Cardiac muscle cell (in vitro differentiated cells and primary cell): ENCODE measurements at places on chromosomes 4 and X. TPM values are rescaled to one million over a fixed set of nuclear protein-coding genes. Genes with fewer than 3 reads are reported as not detected.

- no peak overlapping the region for H3K4me3 ChIP-seq
- no peak for DNase-seq
- H3K27ac ChIP-seq = no peak overlapping the region
- no peaks in the 10 kb centered on the region for H3K36me3 ChIP-seq
- no peaks in the 10 kb centered on the region for H3K27me3 ChIP-seq
- H3K4me1 ChIP-seq = no peaks in the 10 kb centered on the region
Observed at GRCh38 chr4:38560340-38560739, 103.7 kb upstream of the KLF3 start.

- H3K27me3 ChIP-seq = no peaks in the 10 kb centered on the region
- DNase-seq = no peak
- no peaks in the 10 kb centered on the region for H3K36me3 ChIP-seq
- no peak overlapping the region for H3K4me3 ChIP-seq
- H3K27ac ChIP-seq = no peak overlapping the region
Observed at GRCh38 chrX:51155566-51155965, 177.1 kb upstream of the NUDT10 start.

DNA sequence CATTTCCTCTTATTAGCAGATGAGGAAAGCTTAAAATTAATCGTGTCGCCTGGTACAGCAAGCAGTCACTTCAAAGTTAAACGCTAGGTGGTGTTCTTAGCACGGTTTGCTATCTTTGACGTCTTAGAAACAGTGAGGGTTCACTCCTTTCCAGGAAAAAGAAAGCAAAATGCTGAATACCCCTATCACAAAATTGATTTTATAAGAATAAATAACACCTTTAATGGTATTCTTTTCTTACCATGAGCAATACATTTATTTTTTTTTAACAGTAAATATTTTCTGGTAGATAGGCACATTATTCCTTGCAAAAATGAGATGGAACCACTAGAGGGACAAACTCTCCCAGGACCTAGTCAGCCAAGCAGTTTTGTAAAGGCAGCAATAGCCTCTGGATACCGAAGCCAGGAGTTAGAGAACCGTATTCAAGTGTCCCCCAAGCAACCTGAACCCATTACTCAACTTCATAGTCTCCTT is 153.9 kb downstream of the KDR start:
- H3K4me1 ChIP-seq = no peaks in the 10 kb centered on the region
- H3K36me3 ChIP-seq = no peaks in the 10 kb centered on the region
- H3K27ac ChIP-seq = no peak overlapping the region
- H3K4me3 ChIP-seq = no peak overlapping the region

DNA sequence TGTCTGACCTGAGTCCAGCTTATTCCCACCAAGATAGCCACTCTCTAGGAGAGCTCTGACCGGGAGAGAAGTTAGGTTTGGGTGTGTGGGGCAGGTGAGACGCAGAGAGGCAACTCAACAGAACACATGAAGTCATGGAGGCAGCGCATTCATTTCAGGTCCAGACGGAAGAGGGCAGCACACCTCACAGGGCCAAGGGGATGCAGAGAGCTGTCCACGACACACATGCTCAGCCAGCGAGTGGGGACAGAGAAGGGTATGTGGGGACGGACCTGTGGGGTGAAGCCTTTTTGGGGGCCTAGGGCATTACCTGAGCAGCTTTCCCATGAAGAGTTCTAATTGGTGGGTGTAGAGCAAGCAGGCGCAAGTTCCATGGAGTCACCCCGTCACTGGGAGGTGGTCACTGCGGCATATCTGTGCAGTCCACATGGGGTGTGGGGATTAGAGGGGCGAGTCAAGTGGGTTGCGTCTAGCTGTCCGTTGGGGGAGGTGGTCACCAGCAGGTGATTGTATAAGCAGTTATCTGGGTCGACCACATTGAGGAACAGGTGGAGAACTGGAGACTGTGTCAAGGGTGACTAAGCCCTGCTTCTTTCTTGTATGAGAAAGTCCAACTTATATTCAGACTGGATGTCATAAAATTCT is 24.3 kb upstream of the UXT start:
- H3K4me1 ChIP-seq = no peaks in the 10 kb centered on the region
- no peak overlapping the region for H3K27ac ChIP-seq
- H3K4me3 ChIP-seq = no peak overlapping the region

DNA sequence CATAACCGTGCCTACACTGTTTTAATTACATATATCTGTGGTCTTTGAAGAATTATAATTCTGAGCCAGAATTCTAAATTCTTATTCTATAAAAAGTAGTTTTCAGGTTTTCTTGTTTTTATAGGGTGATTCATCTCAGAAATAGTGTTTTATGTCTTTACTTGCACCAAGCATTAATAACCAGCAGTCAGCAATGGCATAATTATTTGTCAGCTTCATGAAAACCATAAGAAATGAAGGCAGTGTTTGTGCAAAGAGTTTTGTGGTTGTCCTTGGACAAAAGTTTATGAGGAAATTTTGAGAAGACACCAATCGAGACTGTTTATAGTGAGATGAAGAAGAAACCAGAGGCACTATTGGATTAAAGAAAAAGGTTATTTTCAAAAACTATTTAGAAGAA is 37.2 kb downstream of the EDNRA start:
- H3K4me3 ChIP-seq = no peak overlapping the region
- H3K27me3 ChIP-seq = no peaks in the 10 kb centered on the region
- no peak for DNase-seq
- no peak overlapping the region for H3K27ac ChIP-seq
- peaks cover 4% of the 10 kb centered on the region for H3K4me1 ChIP-seq

GRCh38 chrX:97691901-97692455 is 808.3 kb downstream of the RPA4 start:
- DNase-seq = no peak
- H3K36me3 ChIP-seq = no peaks in the 10 kb centered on the region
- H3K4me1 ChIP-seq = no peaks in the 10 kb centered on the region
- no peak overlapping the region for H3K4me3 ChIP-seq
- H3K27me3 ChIP-seq = no peaks in the 10 kb centered on the region

GRCh38 chr4:36712013-36712412 is 430.6 kb downstream of the DTHD1 start:
- no peaks in the 10 kb centered on the region for H3K27me3 ChIP-seq
- no peak overlapping the region for H3K27ac ChIP-seq
- no peaks in the 10 kb centered on the region for H3K36me3 ChIP-seq
- DNase-seq = peak; percentile 27

DNA sequence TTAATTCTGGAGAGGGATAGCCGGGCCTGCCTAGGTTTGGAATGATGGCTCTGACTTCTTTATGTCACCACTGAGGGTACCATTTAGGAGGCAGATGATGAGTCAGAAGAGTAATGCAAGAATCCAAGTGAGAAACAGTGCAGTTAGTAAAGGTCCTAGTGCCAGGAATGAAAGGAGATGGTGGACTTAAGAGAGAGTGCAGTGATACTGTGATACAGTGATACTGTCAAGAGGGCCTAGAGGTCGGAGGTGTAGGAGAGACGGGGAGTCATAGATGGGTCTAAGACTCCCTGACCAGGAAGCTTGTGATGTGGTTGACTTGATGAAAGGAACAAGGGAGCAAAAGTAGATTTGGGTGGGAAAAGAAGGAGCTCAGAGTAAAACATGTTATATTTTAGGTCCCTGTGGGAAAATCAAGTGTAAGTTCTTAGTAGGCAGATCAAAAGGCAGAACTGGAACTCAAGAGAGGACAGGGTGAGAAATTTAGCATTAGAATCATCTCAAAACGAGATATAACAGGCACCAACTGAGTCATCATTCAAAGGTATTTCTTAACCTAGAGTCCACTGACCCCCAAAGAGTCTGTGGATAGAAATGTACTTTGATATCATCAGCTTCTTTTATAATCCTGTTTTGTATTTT is 85.0 kb downstream of the NFKB1 start:
- H3K27ac ChIP-seq = no peak overlapping the region
- no peak overlapping the region for H3K4me3 ChIP-seq
- no peaks in the 10 kb centered on the region for H3K36me3 ChIP-seq
- peaks cover 17% of the 10 kb centered on the region for H3K4me1 ChIP-seq
- no peak for DNase-seq

DNA sequence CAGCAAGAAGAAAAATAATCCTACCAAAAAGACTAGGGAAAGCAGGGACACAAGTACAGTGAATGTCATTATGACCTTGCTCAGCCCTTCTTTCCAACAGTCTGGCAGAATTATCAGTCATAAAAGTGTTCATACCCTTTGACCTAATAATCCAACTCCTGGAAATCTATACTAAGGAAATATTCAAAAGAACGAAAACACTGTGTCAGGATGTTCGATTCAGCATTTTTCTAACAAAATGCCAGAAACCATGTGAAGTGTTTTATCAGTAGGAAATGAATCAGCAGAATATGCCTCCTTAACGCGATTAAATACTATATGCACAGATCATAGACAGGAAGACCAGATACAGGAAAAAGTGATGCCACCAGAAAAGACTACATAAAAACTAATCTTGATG is 16.2 kb upstream of the S100G start:
- peaks cover 3% of the 10 kb centered on the region for H3K36me3 ChIP-seq
- H3K4me3 ChIP-seq = no peak overlapping the region
- no peaks in the 10 kb centered on the region for H3K27me3 ChIP-seq

GRCh38 chrX:148270499-148270898 is 229.9 kb upstream of the AFF2 start:
- H3K27ac ChIP-seq = no peak overlapping the region
- H3K36me3 ChIP-seq = no peaks in the 10 kb centered on the region
- no peaks in the 10 kb centered on the region for H3K27me3 ChIP-seq
- H3K4me1 ChIP-seq = no peaks in the 10 kb centered on the region

DNA sequence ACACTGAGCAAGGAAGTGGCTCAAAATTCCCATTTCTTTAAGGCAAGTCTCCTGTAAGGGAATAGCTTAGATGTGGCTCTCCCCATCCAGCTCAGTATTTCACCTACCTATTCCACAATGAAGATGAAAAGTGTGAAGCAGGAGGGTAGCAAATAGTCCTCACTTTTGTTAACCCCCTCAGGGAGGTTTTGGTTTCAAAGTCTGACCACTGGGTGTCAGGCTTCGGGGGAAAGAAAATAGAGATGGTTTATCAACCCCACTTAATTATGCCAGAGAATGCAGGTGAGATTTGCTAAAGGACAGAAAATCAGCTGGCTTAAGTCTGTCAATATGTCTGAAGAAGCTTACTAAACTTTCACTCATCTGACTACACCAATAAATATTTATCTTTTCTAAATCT is 69.5 kb downstream of the DHX15 start:
- peak overlapping the region; percentile 5 for H3K27ac ChIP-seq
- no peak for DNase-seq
- H3K4me3 ChIP-seq = no peak overlapping the region
- no peaks in the 10 kb centered on the region for H3K27me3 ChIP-seq

DNA sequence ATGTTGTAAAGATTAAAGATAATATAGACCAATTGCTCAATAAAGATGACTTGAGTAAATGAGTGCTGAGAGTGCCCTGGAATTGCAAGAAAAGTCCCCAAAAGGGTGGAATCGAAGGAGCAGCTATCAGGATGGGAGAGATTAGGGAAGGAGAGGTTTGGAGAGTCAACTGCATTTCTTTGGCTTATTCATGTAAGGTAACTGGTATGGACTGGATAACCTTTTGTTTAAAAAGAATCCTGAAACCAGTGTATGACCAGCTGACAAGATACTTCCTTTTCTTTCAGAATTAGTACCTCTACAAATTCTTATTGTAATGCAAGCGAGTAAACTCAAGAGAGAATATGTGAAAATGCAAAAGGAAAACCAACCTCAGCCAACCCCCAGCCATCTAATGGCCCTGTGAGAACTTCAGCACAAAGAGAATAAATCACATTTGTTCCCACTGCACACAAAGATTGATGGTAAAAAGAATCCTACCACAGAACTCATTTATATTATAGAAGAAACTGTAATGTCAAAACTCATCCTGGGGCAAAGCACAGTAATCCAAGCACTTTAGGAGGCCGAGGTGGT is 24.5 kb upstream of the SPP1 start:
- H3K27me3 ChIP-seq = no peaks in the 10 kb centered on the region
- H3K27ac ChIP-seq = no peak overlapping the region
- DNase-seq = no peak
- no peaks in the 10 kb centered on the region for H3K36me3 ChIP-seq
- H3K4me3 ChIP-seq = no peak overlapping the region
- no peaks in the 10 kb centered on the region for H3K4me1 ChIP-seq

DNA sequence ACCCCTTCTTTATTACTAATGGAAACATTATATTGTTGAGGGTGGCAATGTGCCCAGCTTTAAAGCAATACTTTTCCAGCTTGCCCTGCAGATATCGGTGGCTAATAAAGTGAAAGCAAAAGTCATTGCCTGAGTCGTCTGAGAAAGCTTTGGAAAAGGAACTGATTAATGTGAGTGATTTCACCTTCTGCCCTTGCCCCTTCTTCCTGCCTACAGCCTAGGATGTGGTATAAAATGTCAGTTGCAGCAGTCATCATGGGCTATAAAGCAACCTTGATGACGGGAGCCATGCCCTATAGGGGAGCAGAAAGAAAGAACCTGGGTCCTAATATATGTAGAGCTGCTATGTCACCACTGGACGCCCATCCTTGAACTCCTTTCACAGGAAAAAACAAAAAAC is 132.4 kb upstream of the USP9X start:
- no peaks in the 10 kb centered on the region for H3K27me3 ChIP-seq
- no peaks in the 10 kb centered on the region for H3K4me1 ChIP-seq
- H3K36me3 ChIP-seq = no peaks in the 10 kb centered on the region
- no peak overlapping the region for H3K27ac ChIP-seq

GRCh38 chrX:27575565-27575964 is 14.6 kb upstream of the DCAF8L2 start:
- H3K36me3 ChIP-seq = no peaks in the 10 kb centered on the region
- H3K27ac ChIP-seq = no peak overlapping the region
- H3K27me3 ChIP-seq = no peaks in the 10 kb centered on the region
- DNase-seq = peak; percentile 50

DNA sequence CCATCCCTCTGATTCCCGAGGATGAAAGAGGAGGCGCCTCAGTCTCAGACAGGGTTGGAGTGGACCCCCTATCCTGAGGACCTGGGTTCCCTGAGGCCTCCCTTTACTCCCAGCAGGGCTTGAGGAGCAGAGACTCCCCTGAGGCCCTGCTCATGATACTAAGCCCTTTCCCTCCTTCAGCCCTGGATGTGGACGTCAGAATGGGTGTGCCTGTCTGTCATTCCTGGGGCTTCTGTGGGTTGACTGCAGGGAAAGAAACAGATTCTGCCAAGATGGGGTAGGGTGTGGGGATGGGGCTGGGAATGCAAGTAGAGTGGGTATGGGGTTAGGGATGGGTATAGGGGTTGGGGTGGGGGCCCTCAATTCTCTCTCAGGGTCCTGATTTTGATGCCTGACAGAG is 21.1 kb downstream of the MAGEA10 start:
- no peak for DNase-seq
- H3K4me3 ChIP-seq = no peak overlapping the region
- no peaks in the 10 kb centered on the region for H3K36me3 ChIP-seq
- no peaks in the 10 kb centered on the region for H3K4me1 ChIP-seq
- no peaks in the 10 kb centered on the region for H3K27me3 ChIP-seq
- H3K27ac ChIP-seq = no peak overlapping the region

GRCh38 chr4:18722748-18723191 is 701.2 kb upstream of the LCORL start:
- no peak overlapping the region for H3K27ac ChIP-seq
- no peak overlapping the region for H3K4me3 ChIP-seq
- H3K27me3 ChIP-seq = no peaks in the 10 kb centered on the region
- no peaks in the 10 kb centered on the region for H3K4me1 ChIP-seq

GRCh38 chrX:132086672-132087071 is 41.1 kb downstream of the FRMD7 start:
- no peaks in the 10 kb centered on the region for H3K36me3 ChIP-seq
- H3K4me1 ChIP-seq = no peaks in the 10 kb centered on the region
- DNase-seq = no peak
- no peak overlapping the region for H3K4me3 ChIP-seq
- no peak overlapping the region for H3K27ac ChIP-seq
- H3K27me3 ChIP-seq = peaks cover 6% of the 10 kb centered on the region

GRCh38 chrX:40418813-40419195 is 162.0 kb upstream of the ATP6AP2 start:
- H3K27ac ChIP-seq = no peak overlapping the region
- no peaks in the 10 kb centered on the region for H3K4me1 ChIP-seq
- DNase-seq = no peak
- H3K27me3 ChIP-seq = no peaks in the 10 kb centered on the region
- H3K36me3 ChIP-seq = no peaks in the 10 kb centered on the region

The BBS12 gene
- 3.2 and 4.9 TPM in 2 replicates for total RNA-seq

The APLN gene
- 0.45 and 0.88 TPM in 2 replicates for total RNA-seq
